ENCODE measurements at places on chromosomes 4 and X.

- DNase-seq = no peak
Observed at GRCh38 chrX:24412637-24413363, 52.3 kb upstream of the PDK3 start.

- no peak for DNase-seq
Observed at GRCh38 chr4:3702561-3703221, 63.5 kb upstream of the ADRA2C start.

GRCh38 chrX:49237060-49237459 is 1.8 kb downstream of the CCDC22 start:
- no peak for DNase-seq

DNA sequence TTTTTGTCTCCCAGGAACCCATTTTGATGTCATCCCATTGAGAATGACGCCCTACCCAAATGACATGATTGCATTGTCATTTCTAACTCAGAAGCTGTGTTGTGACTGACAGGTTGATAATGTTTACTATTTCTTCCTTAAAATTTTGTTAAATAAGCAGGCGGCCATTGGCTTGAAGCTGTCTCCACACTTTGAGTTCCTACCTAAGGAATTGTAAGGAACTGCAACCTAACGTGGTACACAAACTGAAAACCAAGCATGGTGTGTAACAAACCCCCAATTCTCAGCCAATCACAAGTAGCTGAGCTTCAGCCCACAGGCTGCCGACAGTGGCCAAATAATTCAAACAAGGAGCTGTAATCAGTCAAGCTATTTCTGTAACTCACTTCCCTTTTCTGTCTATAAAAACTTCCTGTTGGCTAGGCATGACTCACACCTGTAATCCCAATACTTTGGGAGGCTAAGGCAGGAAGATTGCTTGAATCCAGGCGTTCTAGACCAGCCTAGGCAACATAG is 2.9 kb upstream of the MND1 start:
- DNase-seq = no peak

DNA sequence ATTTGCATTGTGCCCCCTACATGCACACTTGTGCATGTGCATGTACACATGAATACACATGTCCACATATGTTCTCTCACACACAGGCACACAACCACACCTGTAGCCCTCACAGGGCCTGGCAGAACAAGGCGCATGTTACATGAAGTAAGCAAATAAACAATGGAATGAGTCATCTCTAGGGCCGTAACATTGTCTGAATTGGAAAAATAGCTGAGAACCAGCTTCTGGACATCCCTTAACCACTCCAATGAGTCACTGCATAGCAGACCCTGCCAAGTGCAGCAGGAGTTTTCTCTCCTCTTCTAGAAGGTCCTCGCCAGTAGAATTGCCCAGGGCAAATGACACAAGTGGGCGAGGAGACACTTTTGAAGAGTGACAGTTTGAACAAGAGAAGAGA is 66.1 kb downstream of the MAGEA10 start:
- DNase-seq = no peak

DNA sequence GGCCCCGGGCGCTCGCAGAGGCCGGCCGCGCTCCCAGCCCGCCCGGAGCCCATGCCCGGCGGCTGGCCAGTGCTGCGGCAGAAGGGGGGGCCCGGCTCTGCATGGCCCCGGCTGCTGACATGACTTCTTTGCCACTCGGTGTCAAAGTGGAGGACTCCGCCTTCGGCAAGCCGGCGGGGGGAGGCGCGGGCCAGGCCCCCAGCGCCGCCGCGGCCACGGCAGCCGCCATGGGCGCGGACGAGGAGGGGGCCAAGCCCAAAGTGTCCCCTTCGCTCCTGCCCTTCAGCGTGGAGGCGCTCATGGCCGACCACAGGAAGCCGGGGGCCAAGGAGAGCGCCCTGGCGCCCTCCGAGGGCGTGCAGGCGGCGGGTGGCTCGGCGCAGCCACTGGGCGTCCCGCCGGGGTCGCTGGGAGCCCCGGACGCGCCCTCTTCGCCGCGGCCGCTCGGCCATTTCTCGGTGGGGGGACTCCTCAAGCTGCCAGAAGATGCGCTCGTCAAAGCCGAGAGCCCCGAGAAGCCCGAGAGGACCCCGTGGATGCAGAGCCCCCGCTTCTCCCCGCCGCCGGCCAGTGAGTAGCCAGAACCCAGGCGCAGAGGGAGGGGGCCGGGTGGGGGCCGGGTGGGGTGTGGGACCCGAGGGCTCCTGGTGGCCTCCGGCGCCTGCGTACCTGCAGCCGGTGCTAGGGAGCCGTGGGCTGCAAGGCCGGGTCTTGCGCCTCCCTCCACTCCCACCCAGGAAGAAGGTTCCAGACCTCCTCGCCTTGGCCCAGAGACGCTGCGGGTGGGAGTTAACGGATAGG is 534 bp downstream of the MSX1 start:
- DNase-seq = no peak

DNA sequence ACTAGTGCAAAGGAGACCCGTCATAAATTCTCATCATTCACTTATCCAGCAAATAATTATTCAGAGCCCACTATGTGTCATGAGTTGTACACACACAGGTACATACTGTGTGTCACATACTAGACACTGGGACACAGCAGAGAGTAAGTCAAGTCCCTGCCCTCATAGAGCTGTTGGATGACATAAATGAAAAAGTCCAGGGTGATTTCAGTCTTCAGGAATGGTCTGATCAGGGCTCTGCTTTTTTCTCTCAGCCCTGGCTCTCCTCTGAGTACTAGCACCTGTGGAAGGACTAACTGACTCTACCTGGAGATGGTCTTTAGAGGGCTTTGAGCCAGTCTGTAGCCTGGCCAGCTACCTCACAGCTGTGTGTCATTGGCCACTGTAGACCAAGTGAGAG is 198.0 kb upstream of the LEF1 start:
- no peak for DNase-seq

DNA sequence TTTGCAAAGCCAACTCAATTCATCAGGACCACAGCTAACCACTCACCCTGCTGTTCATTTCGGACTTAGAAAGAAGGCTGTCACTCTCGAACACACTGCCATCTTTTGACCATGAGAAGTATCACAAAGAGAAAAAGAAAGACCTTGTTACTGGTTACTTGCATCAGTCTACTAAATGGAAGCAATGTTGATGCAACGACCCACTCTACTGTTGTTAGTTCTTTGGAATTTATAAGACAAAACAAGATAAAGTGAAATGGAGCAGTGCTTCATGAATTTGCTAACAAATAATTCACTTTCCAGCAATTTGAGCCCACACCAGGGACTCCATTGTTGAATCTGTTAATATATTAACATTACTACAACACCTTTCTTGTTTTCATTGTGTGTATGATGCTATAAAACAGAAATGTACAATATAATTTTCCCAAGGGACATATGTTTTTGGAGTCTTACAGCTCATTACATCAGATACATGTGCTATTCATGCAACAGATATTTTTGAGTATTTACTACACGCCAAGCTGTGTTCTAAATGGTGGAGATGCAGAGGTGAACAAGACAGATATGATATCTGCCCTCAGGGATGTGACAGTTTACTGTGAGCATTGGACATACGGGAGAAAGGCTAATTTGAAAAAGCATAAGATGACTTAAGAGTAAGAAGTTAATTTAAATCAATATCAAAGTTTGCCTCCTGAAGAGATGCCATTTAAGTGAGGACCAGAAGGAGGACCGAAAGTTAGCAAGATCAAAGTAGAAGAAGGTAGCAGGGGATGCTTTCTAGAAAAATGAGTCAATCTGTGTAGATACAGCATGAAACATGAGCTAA is 87.2 kb downstream of the AREG start:
- peak; percentile 48 for DNase-seq

- DNase-seq = no peak
Observed at GRCh38 chrX:29496636-29497180, 718.7 kb upstream of the MAGEB2 start.

GRCh38 chrX:149631234-149632165 is at the start of gene TMEM185A:
TMEM185A (minus strand) TSS chrX:149631792; CDS start chrX:149631580, 212 bp downstream.
- peak; percentile 79 for DNase-seq

DNA sequence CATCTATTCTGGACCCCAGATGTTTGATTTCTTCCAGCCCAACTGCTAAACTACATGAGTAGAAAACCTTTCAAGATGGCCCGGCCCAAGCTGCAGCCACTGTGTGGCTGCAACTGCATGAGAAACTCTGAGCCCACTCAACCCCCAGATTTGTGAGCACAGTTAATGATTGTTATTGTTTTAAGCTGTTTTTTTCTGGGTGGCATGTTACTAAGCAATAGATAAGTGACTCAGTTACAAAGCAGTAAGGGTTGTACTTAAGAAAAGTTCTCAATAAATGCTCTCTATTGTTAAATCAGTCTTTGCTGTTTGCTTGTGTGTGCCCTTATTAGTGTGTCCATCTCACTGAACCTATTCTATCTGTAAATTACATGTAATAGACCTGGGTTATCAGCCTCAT is 51.8 kb downstream of the GC start:
- no peak for DNase-seq
